ENCODE measurements at places on chromosomes 1 and 21. TPM values are rescaled to one million over a fixed set of nuclear protein-coding genes. Genes with fewer than 3 reads are reported as not detected.

DNA sequence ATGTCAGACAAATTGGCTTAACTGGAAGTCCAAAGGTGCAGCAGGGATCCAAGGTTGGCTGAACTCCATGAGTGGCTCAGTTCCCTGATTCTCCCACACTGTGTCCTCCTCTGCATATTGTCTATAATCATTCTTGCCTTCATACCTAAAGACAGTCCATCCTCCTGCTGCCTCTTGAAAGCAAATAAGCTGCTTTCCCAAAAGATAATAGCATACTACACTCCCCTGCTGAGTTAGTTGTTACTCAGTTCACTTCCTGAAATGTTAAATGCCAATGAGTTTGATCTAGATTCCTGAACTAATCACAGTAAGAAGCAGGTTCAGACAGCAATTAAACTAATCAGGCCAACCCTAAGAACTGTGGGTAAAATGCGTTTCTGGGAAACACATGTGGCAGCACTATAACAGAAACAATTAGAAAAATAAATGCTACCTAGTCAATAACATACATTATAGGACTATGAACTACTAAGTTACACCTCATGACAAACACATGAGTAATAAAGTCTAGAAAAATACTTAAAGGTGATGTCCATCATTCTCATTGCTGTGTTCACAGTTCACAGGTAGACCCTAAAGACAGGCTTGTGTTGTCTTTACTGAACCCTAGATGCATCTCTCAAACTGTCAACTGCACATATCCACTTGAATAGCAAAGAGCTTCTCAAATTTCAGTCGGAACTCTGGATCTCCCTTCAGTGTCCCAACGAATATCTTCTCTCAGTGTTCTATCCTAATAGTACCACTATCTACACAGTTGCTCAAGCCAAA lies 50.8 kb upstream of the BOLA1 start:
- H3K4me3 ChIP-seq = peak overlapping the region; percentile 93
- H3K4me1 ChIP-seq = peaks cover 45% of the 10 kb centered on the region
- no peaks in the 10 kb centered on the region for H3K27me3 ChIP-seq
- H3K36me3 ChIP-seq = peaks cover 22% of the 10 kb centered on the region
- H3K27ac ChIP-seq = peak overlapping the region; percentile 93

DNA sequence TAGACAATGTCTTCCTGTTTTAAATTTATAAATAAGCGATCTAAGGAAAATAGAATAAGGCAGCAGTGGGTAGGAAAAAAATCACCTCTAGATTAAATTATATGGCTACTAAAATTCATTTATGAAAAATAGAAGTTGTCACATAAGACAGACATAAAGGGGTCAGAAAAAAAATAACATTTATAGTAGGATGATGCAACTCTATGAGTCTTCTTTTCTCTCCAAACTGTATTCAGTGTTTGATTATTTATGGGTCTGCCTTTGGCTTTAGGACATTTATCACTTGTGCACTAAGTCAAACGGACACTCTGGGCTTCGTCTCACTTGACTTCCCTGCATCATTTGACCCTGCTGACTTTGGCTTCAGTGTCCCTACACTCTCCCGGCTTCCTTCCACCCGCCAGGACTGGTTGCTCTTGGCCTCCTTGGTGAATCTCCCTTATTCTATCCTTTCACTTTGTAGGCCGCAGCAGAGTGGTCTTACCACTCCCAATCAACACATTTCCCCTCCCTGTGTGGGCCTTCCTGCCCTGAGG lies 47.0 kb upstream of the DESI2 start:
- H3K4me3 ChIP-seq = no peak overlapping the region
- no peaks in the 10 kb centered on the region for H3K36me3 ChIP-seq
- DNase-seq = no peak
- H3K27me3 ChIP-seq = peaks cover 8% of the 10 kb centered on the region

DNA sequence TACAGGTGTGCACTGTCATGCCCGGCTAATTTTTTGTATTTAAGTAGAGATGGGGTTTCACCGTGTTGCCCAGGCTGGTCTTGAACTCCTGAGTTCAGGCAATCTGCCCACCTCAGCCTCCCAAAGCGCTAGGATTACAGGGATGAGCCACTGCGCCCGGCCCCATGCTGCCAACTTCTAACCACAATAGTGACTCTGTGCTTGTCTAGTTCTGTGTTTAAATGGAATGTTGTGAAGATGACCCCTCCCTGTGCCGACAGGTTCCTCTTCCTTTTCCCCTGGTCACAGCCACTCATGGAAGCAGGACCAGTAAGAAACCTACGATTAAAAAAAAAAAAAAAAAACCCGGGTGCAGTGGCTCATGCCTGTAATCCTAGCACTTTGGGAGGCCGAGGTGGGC lies 4.7 kb downstream of the MAP1LC3C start:
- peaks cover 6% of the 10 kb centered on the region for H3K4me1 ChIP-seq
- no peak overlapping the region for H3K27ac ChIP-seq
- no peak overlapping the region for H3K4me3 ChIP-seq
- no peaks in the 10 kb centered on the region for H3K36me3 ChIP-seq

GRCh38 chr21:42525676-42526378 lies 12.2 kb downstream of the SLC37A1 start:
- peak overlapping the region; percentile 64 for H3K27ac ChIP-seq
- H3K4me1 ChIP-seq = peaks cover 56% of the 10 kb centered on the region
- DNase-seq = no peak

- H3K36me3 ChIP-seq = no peaks in the 10 kb centered on the region
- no peaks in the 10 kb centered on the region for H3K27me3 ChIP-seq
- no peak overlapping the region for H3K4me3 ChIP-seq
Observed at GRCh38 chr1:13728091-13728715, 28.2 kb downstream of the PRDM2 start.

DNA sequence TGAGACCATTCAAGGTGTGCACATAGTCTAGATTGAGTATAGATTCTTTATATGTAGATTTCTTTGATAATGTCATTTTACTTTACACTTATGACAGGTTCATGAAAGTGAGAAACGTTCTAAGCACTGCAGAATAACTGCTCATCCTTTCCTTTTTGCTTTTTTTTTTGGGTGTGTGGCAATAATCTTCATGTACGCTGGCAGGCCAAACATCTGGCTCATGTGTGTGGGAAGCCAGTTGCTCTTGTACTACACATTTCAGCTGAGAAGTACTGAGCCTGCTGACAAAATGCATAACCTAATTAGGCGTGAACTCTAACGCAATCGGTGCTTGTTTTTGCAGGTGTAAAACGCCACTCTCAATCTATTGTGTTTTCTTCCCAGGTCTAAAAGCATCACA lies 350.8 kb upstream of the KAZN start:
- H3K4me1 ChIP-seq = no peaks in the 10 kb centered on the region
- no peaks in the 10 kb centered on the region for H3K36me3 ChIP-seq
- H3K27me3 ChIP-seq = peaks cover 29% of the 10 kb centered on the region
- no peak for DNase-seq
- H3K4me3 ChIP-seq = no peak overlapping the region

DNA sequence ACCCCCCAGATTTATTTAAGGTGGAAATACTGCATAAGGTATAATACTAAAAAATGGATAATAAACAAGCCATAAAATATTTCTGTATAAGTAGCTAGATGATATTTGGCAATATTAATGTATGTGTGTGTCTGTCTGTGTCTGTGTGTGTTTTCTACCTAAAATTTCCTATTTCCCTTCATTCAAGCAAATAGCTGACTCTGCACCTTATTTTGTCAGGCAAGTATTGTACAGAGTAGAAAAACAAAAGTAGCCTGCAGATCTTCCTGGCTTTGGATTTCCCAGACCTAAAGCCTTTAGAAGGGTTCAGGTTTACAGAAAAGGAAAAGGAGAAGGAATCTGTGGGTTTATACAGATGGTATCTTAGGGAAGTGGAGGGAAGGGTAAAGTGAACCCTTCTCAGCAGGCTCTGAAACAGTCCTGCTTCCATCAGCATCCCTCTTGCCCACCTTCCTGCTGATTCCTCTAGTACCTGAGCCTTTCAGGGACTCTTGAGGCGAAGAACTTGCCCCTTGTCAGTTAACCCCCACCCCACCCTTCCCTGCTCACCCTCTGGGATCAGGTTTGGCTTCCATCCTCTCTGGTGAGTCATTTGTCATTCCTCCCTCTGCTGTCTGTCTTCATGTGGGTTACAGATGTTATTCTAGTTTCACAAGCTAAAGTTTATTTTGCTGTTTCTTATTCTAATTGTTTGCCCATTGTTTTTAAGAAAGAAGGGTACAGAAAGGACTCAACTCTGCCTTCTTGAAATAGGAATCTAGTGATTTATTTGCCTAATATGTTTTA lies 21.7 kb upstream of the RGS16 start:
- peaks cover 55% of the 10 kb centered on the region for H3K4me1 ChIP-seq
- H3K27ac ChIP-seq = peak overlapping the region; percentile 24
- peaks cover 2% of the 10 kb centered on the region for H3K36me3 ChIP-seq
- peak overlapping the region; percentile 6 for H3K4me3 ChIP-seq
- peaks cover 9% of the 10 kb centered on the region for H3K27me3 ChIP-seq

DNA sequence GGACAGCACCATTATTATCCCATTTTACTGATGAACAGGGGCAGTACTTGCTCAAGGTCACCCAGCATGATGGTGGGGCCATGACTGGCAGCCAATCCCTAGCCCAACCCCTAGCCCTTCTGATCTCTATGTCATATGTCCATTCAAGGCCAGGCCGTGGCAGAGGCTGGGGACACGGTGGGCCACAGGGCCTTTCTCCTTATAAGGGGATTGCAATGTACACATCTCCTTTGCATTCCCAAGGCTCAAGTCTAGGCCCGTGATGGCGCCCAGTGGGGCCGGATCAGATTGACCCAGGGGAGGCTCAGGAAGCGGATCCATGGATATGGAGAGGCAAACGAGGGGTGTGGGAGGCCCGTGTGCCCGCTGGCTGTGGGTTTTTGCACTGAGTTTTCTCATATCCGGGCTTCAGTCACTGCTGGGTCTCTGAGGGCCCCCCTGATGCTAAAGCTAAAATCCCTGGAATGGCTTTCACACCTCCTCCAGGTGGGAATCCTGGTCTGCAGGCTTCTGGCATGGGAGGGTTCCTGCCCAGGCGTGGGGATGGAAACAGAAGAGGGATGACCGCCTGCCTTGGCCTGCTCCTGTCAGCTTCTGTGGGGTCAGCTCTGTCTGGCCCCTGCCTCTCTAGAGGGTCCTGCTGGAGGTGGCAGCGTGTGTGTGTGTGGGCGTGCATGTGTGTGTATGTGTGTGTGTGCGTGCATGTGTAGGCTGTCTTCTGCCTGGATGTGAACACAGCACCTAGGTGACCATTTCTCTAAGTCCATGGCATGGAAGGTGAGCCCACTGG lies 2.1 kb downstream of the MYOM3 start:
- peaks cover 10% of the 10 kb centered on the region for H3K4me1 ChIP-seq
- peaks cover 12% of the 10 kb centered on the region for H3K27me3 ChIP-seq
- H3K36me3 ChIP-seq = no peaks in the 10 kb centered on the region
- no peak overlapping the region for H3K27ac ChIP-seq
- no peak overlapping the region for H3K4me3 ChIP-seq

GRCh38 chr1:14460173-14460572 lies 138.3 kb upstream of the KAZN start:
- peaks cover 9% of the 10 kb centered on the region for H3K27me3 ChIP-seq
- H3K4me1 ChIP-seq = no peaks in the 10 kb centered on the region
- DNase-seq = no peak
- no peak overlapping the region for H3K27ac ChIP-seq

- H3K4me1 ChIP-seq = peaks cover 56% of the 10 kb centered on the region
- no peaks in the 10 kb centered on the region for H3K27me3 ChIP-seq
- peak overlapping the region; percentile 66 for H3K27ac ChIP-seq
- H3K36me3 ChIP-seq = peaks cover 5% of the 10 kb centered on the region
- peak overlapping the region; percentile 64 for H3K4me3 ChIP-seq
Observed at GRCh38 chr1:162400790-162401355, 11.1 kb downstream of the SH2D1B start.

GRCh38 chr1:83055391-83056170 lies 943.4 kb downstream of the TTLL7 start:
- H3K4me3 ChIP-seq = no peak overlapping the region
- H3K27ac ChIP-seq = no peak overlapping the region
- H3K4me1 ChIP-seq = no peaks in the 10 kb centered on the region

GRCh38 chr1:183687546-183688304 lies 34.6 kb upstream of the APOBEC4 start:
- H3K36me3 ChIP-seq = no peaks in the 10 kb centered on the region
- DNase-seq = no peak
- peaks cover 23% of the 10 kb centered on the region for H3K27me3 ChIP-seq
- no peak overlapping the region for H3K4me3 ChIP-seq
- peaks cover 6% of the 10 kb centered on the region for H3K4me1 ChIP-seq
- no peak overlapping the region for H3K27ac ChIP-seq

DNA sequence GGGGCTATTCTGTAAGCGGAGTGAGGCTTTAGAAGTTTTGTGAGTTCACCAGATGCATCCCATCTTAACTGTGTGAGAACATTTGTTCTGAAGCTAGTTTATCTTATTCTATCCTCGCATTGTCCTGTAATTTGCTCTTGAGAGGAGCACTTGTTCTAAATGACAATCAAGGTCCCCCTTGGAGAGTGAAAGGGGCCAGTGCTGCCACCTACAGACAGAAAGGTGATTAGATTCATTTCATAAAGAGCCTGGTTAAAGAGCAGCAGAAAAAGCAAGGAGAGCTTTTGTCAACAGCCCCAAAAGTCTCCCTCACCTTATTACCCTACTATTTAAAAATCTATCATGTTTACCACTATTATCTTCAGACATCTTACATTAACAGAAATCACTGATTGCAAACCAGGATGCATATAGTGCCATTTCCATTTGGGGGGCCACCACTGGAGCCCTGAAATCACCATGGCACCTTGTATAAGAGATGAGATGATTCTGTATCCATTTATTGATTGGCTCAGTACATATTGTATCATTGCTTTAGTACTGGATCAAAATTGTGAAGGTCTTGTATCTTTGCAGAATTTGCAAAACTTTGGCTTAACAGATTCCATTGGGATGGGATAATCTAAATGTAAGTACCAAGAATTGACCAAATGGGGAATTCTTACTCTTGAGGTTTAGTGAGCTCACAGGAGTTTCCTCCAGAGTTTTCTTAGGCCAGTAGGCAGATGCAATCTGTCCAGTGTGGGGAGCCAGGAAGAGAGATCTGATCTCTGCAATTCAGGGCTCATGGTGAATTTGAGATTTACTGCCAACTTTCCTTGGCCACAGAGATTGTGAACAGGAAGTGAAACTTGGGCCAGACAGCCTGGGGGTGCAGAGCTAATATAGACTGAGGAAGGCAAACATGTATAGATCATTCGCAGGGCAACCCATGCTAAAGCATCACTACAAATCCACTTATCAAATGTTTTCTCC lies 64.3 kb upstream of the TRABD2B start:
- no peaks in the 10 kb centered on the region for H3K4me1 ChIP-seq
- H3K4me3 ChIP-seq = no peak overlapping the region
- no peak overlapping the region for H3K27ac ChIP-seq
- peaks cover 13% of the 10 kb centered on the region for H3K27me3 ChIP-seq
- no peaks in the 10 kb centered on the region for H3K36me3 ChIP-seq

The BGLAP gene
- total RNA-seq = 2.3 TPM

The IARS2 gene
- 47.5 TPM for total RNA-seq

The WDTC1 gene
- 30.2 TPM for total RNA-seq

The AK2 gene
- 379 TPM for total RNA-seq

The BTBD8 gene
- 1.3 TPM for total RNA-seq

The E2F2 gene
- total RNA-seq = 15.5 TPM

The MYCL gene
- total RNA-seq = 0.33 TPM

Data from natural killer cell treated with Interleukin-12 subunit alpha and Interleukin-12 subunit beta and Interleukin-15 and Interleukin-18, amount 100 ng/mL, for 72 hours (primary cell).